ENCODE measurements at places on chromosomes 1 and 21.

DNA sequence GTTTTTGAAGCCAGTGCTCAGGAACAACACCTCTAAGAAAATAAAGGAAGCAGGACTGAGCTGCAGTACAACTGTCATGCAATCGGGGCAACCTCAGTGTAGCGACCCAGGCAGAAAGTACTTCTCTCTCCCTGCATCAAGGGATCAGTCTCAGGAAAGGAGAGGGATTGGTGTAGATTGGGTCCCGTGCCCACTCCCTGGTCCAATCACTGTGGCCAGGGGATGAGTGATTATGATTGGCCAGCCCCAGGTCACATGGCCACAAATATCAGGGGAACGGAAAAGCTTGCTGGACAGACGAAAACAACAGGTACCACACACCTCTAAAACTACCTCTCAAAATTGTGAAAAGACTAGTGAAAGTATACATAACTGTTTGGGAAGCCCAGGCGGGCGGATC is 136.2 kb upstream of the F3 start:
- DNase-seq: no peak

GRCh38 chr1:76219366-76219818 is 144.8 kb downstream of the ST6GALNAC3 start:
- no peak for DNase-seq

- no peak for DNase-seq
Observed at GRCh38 chr1:5856246-5856815, 135.9 kb downstream of the NPHP4 start.

- DNase-seq: peak; percentile 14
Observed at GRCh38 chr1:220045356-220046051, 801 bp downstream of the EPRS1 start.

DNA sequence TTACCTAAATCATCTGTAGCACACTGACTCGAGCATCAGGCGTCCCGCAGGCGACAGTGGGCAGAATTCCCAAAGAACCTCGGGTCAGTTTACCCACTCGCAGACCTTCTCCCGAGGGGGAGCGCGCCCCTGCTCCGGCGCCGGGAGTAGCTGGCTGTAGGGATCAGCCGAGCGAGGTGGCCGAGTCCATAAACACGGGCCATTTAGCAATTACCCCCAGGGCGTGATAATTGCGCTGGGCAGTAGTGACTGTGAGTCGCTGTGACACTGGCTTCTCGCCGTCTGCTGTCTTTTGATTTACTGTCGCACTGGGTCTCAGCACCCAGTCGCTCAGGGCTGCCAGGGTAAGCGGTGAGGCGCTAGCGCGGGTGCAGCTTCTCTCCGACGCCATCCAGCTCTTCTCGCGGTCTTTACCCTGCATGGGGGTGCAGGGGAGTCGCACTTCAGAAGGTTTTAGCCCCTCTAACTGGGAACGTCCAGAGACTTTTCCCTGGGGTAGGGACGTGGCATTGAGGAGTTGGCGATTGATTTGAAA is 16.2 kb downstream of the HLX start:
- no peak for DNase-seq

- no peak for DNase-seq
Observed at GRCh38 chr1:112866151-112866550, 89.8 kb downstream of the SLC16A1 start.

- no peak for DNase-seq
Observed at GRCh38 chr1:67626090-67626860, 58.7 kb upstream of the GADD45A start.

DNA sequence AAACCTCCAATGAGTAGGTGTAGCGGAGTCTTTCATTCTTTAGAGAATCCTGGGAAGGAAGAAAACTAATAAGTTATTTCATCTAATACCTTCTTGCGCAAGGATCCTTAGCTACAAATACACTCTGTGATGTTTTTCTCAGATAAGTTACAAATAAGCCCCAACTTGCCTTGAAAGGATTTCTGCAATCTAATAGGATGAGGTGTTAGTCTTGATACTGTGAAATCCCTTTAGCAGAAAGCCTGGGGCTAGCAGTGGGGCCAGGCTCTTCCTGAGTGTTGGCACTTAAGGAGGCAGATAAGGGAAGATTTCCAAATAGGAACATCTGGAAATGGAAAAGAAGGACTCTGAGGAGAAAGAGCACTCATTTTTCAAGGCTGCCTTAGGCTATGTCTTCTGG is 168.0 kb upstream of the DAB1 start:
- no peak for DNase-seq

DNA sequence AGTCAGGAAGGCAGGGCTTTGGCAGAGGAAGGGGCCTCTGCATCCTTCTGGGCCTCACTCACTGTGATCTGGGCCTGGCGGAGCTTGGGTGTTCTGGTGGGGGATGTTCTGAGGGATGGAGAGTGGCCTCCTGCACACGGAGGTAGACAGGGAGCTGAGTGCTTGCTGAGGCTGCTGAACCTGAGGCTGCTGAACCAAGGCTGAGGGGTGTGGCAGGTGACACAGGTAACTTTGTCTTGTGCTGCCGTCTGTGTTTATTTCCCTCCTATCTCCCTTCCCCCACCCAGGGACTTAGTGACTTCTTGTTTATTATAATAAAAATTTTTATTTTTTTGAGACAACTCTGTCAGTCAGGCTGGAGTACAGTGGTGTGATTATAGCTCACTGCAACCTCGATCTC is 37.7 kb upstream of the IFNLR1 start:
- DNase-seq: no peak

DNA sequence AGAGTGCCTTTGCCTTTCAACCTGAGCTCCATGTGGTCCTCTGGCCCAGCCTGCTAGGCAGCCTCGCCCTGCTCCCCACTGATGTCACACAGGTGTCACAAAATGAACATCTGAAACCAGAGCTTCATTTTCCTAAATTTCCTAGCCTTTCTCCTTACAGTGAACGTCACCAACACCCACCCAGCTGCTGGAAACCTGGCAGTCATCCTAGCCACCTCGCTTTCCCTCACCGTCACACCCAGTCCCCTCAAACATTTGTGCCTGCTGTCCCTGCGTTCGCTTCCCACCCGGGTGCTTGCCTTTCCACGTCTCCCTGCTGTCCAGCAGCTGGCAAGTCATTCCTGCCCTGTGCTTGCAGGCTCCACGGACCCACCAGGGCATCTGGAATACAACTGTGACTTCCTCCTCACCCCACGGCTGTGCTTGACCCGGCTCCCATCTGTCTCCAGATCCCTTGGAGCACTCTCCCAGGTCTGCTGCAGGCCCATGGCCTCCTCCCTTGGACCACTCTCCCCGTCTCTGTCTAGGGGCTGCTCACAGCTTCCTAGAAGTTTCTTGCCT is 23.5 kb downstream of the ADARB1 start:
- DNase-seq: no peak

GRCh38 chr1:19458815-19459417 is 26.4 kb downstream of the CAPZB start:
- DNase-seq: no peak

DNA sequence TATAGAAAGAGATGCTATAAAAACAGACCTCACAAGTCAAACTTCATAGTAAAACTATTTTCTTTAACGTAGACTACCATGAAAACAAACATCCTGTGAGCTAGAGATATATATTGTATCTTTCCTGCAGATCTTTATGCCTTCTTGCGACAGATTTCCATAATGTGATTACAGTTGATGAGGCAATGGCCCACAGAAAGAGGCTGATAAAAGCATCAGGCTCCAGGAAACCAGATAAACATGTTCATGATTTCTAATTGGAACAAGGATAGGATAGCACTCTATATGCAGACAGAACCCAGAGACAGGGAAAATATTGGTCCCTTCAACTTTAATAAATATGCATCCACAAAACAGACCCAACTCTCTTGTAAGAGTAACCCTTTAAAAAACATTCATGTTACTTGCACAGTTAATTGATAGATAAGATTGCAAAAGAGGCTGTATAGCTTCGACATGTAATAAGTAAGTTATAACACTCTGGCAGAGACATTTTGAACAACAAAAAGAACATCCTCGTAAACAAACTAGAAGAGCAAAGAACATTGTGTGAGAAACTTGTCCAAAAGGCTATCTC is 329.4 kb downstream of the AGBL4 start:
- no peak for DNase-seq

GRCh38 chr1:45325851-45326506 is 716 bp upstream of the HPDL start:
- DNase-seq: no peak

- DNase-seq: no peak
Observed at GRCh38 chr21:36005879-36006400, 54.4 kb downstream of the SETD4 start.

DNA sequence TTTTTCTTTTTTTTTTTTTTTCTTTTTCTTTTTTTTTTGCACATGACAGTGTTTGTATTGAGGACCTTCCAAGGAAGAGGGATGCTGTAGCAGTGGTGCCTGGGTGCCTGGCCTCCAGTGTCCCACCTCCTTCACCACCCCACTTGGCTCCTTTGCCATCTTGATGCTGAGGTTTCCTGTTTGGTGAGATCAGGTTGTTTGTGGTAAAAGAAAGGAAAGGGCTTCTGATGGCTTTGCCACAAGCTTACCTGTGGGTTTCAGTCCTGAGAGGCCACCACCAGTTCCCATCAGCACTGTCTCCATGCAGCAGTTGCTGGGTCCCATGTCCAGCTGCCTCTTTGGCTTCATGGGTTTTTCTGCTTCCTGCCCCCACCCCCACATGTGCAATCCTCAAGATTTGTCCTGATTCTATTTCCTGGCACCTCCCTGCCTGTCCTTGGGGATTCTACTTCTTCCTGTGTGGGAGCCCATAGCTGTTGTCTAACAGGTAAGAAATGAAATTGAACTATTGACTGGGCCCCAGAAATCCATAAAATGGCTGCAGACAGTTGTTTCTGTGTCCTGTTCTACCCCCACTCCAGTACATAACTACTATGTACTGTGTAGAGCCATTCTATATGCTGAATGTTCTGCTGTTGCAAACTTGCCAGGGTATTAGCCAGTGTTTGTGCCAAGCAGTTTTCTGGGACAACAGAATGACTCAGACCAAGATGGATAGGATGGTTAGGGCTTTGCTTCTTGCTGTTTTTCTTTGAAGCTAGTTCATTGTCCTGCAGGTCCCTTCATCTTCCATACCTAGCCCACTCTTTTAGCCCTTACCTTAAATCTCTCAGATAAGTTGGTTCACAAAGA is 4.2 kb upstream of the CCDC28B start:
- DNase-seq: peak; percentile 55

DNA sequence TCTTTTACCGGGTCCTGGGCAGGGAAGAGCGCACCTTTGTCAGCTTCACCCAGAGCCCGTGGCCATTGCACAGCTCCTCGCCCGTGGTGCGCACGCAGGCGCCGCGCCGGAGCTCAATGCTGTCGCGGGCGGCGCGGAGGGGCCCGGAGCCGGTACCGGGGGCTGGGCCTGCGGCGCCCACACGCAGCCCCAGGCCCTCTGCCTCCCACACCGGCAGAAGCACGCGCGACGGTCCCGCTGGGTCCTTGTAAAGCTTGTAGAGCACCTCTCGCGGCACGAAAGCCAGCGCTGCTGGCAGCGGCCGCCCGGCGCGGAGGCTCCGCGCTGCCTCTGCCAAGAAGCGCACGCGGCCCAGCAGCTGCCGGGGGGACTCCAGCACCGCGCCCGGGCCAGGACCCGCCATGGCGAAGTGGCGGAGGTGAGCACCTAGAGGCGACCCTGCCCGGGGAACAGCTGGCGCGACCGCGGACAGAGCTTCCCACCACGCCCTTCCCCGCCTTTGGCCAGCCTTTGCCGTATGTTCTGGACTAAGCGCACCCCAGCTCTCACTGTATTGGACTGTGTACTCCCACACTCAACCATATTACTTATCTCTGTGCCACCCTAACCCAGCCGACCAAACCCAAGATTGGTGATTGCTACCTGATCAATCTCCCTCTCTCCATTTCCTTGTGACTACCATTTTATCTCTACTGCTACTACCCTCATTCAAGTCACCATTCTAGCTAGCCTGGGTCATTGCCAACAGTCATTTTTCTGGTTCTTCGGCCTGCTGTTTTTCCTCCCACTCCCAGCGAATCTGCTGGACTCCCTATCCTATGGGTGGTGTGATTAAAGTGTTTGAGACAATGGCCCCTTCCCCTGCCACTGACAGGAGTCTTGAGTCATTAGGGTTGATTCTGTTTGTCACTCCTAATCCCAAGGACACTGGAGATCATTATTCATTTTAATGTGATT is at the start of gene HECTD3:
Gene HECTD3 (minus strand): TSS at position 470 of the 957 bp plus-strand sequence. CDS start 67 bp downstream, at position 403.
- peak; percentile 73 for DNase-seq

GRCh38 chr1:223034270-223034798 is 108.7 kb downstream of the TLR5 start:
- no peak for DNase-seq

Measured in activated CD4-positive, alpha-beta T cell treated with anti-CD3 and anti-CD28 coated beads, Interleukin-2, amount 10 ng/mL, durations not matched to agents 7 days and 5 days (primary cell).